Tibial artery (tissue), 4 donors: ENCODE measurements at places on chromosomes 4 and X.

GRCh38 chr4:40865696-40866095 lies 115.9 kb downstream of the NSUN7 start:
- no peak for DNase-seq

DNA sequence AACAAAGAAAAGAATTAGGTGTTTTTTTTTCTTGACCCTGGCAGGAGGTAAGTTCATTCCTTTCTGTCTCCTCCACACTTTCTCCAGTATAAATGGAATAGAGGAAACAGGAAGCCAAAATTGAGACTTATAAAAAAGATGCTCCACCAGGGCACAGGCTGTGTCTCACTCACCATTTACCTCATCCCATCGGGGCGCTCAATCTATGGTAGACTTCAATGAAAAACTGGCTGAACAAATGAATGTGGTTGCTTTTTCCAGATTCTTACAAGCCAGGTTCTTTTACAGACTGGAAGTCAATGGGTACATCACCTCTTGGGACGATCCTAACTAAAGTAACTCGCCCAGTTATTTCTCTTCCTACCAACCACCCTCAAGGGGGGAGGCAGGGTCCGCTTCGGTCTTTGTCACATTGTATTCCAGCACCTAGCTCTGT lies 685 bp downstream of the COMMD8 start:
- DNase-seq, result no peak

DNA sequence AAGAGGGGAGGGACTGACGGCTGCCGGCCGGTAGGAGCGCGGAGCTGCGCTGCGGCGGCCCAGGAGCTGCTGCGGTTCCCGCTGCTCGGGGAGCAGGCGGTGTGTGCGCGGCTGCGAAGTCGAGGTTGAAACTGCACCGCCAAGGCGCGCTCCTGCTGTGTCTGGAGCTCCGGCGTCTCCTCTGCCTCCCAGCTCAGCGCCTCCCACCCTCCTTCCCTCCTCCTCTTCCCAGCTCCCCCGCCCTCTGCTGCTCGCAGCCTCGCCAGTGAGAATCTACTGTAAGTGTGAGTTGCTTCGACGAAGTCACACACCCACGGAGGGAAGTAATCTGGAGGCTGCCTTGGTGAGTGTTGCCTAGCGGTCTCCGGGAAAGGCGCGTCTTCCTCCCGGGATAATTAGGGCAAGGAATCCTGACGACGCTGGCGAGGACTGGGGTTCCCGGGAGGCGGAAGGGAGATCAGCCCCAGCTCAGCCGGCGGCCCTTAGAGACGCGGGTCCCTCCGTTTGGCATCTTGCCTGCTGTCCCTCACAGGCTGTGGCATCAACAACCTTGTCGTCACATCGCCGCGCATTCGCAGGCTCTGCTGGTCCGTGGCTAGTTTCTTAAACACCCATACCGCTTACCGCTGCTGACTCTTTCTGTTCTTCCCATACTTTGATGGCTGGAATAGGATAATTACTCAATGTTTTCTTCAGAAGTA lies at the start of gene EPHA5:
Gene EPHA5 (minus strand): TSS at position 159 of the 701 bp plus-strand sequence. CDS start 747 bp downstream, outside the sequence.
- peak; percentile 33 for DNase-seq

DNA sequence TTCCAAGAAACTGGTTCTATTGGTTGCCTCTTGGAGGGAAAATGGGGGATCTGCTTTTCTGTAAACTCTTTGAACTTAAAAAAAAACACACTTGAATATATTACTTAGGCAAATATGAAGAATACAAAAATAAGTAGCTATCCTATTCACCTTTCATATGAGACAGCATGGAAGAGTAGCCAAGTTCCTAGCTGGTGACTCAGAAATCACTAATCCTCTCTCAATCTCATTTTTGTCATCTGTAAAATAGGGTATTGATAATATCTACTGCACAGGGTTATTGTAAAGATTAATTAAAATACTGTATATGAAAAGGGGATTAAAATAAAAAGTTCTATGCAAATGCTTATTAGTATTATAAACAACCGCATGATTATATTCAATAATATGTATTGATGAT lies 12.7 kb downstream of the MGARP start:
- no peak for DNase-seq

- no peak for DNase-seq
Measured at GRCh38 chr4:138209094-138209493, 33.1 kb downstream of the SLC7A11 start.

DNA sequence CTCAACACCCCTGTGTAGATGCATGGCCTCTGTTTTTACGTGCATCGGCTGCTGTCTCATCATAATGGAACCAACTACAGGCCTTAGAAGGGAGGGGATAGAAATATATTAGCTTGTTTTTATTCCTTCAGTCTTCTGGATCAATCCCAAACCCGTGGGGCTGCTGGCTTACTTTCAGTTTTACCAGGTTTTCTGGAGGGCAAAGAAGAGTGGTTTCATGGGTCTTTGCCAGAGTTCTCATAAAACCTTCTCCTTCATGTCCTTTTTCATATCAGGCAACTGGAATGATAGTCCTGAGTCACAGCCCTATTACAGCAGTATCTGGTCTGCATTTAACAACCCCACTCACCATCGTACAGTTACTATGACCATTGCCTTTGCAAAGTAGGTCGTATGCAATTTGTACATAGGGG lies 34.6 kb downstream of the PPP2R2C start:
- no peak for DNase-seq

DNA sequence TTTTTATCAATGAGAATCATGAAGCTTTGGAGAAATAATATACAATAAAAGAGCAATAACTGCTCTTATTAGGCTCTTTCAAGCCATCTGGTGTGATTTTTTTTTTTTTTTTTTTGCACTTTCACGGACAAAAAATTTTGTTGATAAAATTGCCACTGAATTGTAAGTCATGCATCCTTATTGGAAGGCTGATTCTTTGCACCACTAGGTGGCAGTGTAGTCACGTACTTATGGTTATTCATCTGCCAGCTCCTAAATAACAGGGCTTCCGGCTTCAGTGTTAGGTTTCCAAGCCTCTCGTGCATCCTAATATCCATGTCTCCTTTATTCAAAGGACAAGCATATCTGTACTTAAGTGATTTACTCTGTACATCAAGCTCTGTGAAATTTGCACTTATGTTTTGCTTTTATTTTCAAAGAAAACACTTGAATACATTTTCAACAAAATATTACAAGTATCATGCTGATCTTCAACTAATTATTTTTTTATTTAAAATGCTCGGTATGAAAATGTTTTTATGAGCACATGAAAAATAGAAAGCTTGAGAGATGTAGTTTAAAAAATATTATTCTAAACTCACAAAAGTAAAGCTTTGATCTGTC lies 1578.3 kb upstream of the TENM3 start:
- peak; percentile 72 for DNase-seq

DNA sequence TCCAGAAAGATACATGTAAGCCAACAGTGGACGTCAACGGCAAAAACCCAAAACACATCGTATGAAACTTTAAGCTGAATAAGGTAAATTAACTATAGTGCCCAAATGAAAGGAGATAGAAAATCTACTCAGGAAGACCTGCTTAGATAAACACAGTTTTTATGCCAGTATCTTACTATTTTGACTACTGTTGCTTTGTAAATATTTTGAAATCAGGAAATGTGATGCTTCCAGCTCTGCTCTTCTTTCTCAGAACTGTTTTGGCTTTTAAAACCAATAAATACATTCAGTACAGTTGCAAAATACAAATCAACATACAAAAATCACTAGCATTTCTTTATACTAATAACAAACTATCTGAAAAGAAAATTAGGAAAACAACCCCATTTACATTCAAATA lies 83.8 kb downstream of the SMARCA5 start:
- no peak for DNase-seq

GRCh38 chr4:74217365-74217764 lies 59.4 kb downstream of the MTHFD2L start:
- no peak for DNase-seq

- no peak for DNase-seq
Measured at GRCh38 chr4:73070074-73070390, 516 bp upstream of the COX18 start.

GRCh38 chr4:168696826-168697225 lies 200.0 kb downstream of the PALLD start:
- no peak for DNase-seq

DNA sequence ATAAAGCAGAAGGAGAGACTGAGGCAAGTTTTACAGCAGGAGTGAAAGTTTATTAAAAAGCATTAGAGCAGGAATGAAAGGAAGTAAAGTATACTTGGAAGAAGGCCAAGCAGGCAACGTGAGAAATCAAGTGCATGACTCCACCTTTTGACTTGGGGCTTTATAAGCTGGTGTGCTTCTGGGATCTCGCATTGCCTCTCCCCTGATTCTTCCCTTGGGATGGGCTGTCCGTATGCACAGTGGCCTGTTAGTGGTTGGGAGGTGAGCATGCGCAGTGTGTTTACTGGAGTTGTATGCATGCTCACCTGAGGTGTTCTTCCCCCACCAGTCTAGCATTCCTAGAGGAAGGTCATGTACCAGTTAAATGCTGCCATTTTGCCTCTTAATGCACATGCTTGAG lies 29.1 kb upstream of the C1QTNF7 start:
- DNase-seq, result no peak

DNA sequence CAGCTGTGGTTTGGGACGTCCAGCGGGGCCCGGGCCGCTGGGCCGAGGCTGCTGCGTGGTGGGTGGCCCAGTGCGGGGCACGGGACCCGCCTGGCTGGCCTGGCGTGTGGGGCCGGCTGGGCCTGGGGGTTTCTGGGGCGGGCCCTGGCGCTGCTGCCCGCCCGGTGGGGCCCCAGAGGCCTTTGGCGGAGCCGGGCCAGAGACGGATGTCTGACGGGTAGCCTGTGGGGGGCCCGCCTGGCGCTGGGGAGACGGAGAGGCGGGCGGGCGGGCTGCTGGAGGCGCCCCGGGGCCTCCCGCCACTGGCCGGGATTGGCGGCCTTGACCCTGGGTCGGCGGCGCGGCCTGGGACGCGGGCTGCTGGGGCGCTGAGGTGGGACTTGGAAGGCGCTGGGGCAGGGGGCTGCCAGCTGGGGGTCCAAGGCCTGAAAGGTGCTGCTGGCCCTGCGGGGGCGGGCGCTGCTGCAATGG lies 8.1 kb upstream of the TIMP1 start:
- DNase-seq, result no peak

GRCh38 chrX:53678667-53679066 lies 7.9 kb downstream of the HUWE1 start:
- DNase-seq, result no peak

DNA sequence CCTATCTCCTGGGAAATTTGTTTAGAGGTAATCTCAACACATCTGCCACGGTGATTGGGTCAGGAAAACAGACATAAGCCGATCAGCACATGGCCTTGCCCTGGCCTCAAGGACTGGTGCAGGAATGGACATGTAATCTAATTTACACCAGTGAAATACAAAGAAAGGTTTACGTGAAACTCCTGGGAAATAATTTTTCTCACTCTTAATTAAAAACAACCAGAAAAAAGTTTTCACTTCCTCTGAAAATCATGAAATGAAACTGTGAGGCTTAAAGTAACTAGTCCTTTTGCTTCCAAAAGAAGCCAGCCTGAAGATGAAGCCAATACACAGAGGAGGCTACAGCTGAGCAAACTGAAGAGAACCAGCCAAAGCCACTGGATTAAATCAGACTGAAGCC lies 154.1 kb upstream of the FAM241A start:
- no peak for DNase-seq

- no peak for DNase-seq
Measured at GRCh38 chr4:99807666-99808065, 9.0 kb upstream of the DAPP1 start.

GRCh38 chr4:179836179-179837075 lies 2394.2 kb upstream of the AGA start:
- no peak for DNase-seq

- DNase-seq, result no peak
Measured at GRCh38 chrX:85698921-85699320, 319.5 kb upstream of the POF1B start.
